ENCODE measurements at places on chromosomes 1 and 21.
A peak's percentile ranks its signal among the peaks of the same experiment; 100 is the strongest.

DNA sequence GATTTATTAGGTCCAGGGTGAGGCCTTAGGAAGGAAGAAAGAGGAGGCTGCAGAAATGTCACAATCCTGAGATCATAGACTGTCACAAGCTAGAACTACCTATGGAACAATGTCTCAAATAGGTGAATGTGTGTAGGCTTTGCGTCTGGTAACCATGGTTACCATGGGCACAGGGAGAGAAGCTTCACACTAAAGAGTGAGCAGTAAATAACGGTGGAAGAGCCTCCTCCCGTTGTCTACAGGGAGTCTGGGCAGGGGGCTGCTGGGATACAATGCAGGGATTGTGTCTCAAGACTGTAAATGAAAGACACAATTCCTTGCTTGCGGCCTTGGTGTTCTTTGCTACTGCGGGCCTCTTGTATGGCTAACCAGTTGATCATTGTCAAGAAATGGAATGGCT is 28.2 kb upstream of the KCNJ6 start:
- DNase-seq, result no peak

GRCh38 chr21:43637530-43638158 is 21.6 kb downstream of the HSF2BP start:
- no peak for DNase-seq

DNA sequence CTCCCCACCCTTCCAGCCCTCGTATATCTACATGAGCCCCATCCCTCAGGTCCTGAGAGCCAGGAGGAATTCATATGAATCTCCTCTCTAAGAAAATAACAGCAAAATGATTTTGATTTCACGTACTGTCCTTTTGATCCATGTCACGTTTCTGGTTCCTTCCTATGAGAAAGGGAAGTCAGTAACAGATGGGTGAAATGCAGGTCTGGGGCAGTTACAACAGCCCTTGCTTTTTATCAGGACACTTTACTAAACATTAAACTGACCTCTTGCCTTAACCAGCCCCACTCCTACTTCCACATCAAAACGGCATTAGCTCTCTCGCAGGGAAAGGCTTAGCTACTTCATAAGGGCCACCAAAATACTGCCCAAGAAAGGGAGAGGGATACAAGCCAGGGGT is 59.0 kb downstream of the SPATA46 start:
- no peak for DNase-seq

DNA sequence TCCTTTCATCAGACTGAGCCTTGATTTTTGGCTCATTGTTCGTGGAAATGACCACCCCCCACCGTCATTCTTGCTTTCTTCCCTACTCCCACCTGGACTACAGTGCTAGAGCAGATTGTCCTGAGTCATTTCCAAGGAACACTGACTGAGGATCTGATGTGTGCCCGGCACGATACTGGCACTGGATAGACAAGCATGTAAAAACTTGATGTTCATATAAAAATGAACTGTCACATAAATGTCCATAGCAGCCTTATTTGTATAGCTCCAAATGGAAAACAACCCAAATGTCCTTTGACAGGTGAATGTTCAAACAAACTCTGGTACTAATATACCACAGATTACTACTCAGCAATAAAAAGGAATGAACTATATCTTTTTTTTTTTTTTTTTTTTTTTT is 18.6 kb upstream of the SLC45A3 start:
- no peak for DNase-seq

DNA sequence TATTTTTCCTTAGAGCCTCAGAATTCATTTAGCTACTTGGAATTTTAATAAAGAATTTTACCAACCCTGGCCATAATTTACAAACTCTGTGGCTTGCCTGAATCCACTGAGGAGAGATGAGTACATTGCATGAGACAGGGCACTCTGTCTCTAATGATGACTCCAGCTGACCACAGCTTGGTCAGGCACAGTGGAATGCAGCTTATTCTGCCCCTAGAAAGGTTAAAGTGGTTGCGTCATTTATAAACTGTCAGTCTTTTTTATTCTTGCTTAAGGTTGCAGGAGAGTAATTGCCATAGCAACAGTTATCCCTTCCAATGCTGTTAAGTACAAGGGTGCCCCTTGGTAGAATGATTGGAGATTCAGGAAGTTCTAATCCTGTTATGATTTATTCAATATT is 28.3 kb downstream of the PDE4B start:
- peak; percentile 84 for DNase-seq

Data from myocyte (in vitro differentiated cells).